Dermis blood vessel endothelial cell (primary cell): ENCODE measurements at places on chromosomes 2 and 18.

DNA sequence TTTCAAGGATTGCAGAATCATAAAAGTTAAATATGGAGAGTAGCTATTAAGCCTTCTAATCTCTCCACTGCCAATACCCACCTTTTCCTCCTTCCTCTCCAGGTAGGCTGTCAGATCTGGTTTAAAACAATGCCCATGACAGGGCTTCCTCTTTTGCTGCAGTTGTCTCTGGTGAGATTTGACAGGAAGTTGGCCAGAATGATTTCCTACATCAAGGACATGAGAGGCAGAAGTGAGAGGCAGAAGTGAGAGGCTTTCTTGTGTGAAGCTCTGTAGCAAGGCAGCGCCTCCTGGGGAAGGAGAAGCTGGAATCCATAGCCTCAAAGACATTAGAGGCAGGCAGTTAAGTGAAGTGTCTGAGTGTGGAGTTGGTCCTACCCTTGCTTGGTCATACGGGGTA lies 385.7 kb downstream of the HRH4 start:
- DNase-seq: no peak

DNA sequence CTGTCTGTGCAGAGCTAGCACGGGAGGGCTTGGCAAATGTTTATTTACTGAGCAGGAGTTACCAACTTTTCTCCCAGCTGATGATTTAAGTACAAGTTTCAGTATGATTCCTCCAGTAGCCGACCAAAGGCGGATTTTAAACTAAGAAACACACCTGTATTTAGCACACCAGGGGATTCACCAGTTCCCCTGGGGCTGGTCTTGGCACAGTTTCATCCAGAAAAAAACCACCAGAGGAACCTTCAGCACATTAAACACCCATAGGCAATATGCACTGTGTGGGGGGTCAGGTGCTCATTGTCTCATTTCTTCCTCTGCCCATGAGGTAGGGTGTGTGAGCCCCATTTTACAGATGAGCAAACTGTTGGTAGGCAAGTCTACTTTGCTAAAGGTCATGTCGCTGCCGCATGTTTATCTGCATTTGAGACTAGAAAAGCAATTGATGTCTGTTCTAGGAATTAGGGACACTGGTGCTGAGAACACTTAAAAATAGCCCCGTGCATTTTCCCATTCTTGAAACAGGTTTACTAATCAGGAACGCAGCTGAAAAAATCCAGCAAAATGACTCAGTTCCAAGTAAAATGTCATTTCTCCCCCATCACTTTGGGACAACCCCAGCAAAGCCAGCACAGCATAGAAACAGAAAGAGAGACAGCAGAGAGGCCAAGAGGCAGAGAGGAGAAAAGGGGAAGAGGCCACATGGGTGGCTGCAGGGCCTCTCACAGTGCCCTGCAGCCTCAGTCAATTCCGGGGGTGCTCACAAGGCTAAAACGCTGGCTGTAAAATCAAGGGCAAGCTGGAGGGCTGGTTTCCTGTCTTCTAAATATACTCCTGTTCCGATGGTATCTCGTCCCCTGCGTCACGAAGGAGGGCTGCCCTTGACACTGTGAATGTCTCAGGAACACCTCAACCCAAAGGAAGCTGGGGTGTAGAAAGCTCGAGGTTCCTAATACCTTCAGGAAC lies 166.8 kb upstream of the ID2 start:
- no peak for DNase-seq

GRCh38 chr18:3401669-3402620 lies 48.0 kb upstream of the TGIF1 start:
- no peak for DNase-seq

DNA sequence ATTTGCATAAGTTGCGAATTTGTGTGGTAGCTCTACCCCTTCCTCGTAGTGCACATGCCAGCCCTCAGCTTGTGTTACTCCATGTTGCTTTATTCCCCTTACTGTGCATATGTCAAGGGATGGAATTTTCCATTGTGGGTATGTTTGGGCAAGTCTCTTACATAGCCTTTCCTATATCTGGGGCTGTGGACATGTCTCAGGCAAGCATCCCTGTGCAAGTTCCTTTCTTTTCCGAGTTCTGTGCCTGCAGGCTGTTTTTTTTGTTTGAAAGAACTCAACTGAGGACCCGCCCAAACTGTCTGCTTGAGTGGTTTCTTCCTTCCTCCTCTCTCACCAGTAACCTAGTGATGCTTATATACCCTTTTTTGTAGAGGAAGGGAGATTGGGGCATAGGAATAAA lies 1739.1 kb upstream of the PIK3C3 start:
- no peak for DNase-seq

GRCh38 chr2:71742953-71743601 lies 289.7 kb downstream of the DYSF start:
- peak; percentile 92 for DNase-seq

- DNase-seq: no peak
Observed at GRCh38 chr2:223884399-223884798, 47.0 kb upstream of the AP1S3 start.

DNA sequence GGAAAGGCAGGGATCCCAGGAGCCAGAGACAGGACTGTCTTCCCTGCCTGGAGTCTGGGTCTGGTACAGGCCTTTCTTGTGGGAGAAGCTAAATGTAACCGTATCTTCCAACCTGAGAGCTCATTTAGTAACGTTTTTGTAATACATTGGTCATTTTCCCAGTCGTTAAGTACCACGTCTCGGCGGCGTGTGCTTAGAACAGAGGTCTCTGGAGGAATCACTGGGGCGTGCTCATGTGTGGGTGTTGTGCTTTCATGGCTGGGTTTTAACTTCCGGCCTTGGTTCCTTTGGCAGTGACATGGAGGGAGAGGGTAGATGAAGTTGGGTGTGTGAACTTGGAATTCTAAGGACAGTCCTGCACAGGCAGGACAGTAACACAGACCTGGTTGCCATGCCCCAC lies 79.7 kb downstream of the NCK2 start:
- no peak for DNase-seq

DNA sequence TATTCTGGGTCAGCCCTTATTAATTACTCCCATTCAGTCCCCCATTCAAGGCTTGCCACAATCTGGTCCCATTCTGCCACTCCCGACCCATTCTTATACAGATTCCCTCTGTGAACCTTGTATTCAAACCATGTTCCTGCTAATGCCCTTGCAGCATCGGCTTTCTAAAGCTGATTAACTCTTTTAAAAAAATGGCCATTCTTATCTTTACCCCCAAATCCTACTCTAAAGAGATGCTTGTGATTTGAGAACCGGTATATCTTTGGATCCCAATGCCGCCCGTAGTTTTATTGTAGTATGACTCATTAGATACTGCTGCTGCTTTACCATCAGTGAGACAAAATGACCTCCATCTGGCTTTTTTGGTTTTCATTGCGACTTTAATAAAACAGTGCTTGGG lies 72.2 kb downstream of the XRCC5 start:
- DNase-seq: no peak

GRCh38 chr2:201779901-201780673 lies 646 bp downstream of the ALS2 start:
- DNase-seq: peak; percentile 57

DNA sequence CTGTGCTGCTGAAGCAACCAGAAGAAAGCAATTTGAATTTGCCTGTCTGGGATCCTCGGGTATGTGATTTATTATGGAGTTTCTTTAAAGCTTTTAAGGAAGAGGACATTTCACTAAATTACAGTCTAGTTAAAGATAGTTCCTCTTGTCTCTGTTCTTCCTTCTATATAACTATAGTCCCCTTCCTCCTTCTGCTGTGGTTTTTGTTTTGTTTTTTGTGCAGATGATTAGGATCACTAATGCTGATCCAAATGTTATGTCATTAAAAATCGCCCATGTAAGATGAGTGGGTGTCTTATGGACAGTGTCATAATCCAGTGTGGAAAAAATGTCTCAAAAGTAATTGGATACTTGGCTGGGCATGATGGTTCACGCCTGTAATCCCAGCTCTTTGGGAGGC lies 24.7 kb downstream of the PAPOLG start:
- DNase-seq: no peak

DNA sequence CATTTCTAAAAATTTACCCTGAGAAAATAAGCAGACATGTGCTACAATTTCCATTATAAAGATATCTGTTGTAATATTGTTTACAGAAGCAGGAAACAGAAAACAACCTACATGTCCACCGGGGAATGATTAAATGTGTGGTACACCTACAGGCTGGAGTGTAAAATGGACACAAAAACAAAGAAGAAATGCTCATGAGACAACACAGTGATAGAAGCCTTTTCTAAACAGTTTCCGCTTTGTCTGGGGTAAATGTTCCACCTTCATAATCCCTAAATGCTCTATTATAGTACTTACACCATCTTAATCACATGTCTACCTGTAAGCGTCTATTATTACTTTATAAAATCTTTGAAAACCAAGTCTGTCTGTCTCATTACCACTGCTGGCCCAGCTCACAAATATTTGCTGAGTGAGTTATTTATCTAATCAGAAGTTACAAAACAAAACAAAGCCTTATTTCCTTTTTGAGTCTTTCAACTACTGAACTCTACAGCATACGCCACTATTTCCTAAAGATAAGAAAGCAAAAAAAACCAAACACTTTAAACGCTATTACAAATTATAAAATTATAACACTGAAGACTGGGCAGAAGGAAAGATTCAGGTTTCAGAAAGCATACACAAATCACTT lies 95.3 kb downstream of the PIGN start:
- DNase-seq: peak; percentile 45

DNA sequence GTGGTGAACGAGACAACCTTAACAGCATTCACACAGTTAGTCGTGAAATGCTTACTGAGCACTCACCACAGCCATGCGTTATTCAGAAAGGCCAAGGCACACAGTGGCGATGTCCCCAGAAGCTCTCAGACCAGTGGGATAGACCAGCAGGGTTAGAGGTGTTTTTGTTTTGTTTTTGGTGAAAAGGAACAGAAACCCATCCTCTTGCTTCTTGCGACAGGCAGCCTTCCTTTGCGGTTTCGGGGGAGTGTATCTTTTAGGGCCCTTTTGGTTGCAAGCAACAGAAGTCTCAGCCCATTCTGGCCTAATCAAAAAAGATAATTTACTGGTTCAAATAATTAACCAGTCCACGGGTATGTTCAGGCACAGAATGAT lies 4.7 kb downstream of the GNLY start:
- DNase-seq: no peak

DNA sequence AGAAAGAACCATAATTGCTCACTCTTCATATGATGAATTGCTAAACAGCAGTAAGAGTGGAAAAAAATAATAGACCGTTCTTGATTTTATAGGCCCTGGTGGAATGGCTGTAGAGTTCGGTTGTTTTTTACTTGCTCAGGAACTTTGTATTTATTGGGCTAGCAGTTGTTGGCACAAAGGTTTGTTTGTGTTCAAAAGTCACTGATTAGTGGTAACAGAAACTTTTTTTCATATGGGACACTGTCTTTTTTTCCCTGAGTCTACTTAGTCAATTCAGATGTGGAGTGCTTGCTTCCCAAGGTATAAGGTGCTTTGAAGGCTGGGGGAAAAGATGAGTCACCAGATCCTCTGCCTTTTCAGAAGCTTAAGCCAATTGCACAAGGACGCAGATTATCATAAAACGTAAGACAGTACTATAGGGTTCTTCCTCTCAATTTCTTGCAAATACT lies 25.8 kb downstream of the PHLPP1 start:
- peak; percentile 88 for DNase-seq

DNA sequence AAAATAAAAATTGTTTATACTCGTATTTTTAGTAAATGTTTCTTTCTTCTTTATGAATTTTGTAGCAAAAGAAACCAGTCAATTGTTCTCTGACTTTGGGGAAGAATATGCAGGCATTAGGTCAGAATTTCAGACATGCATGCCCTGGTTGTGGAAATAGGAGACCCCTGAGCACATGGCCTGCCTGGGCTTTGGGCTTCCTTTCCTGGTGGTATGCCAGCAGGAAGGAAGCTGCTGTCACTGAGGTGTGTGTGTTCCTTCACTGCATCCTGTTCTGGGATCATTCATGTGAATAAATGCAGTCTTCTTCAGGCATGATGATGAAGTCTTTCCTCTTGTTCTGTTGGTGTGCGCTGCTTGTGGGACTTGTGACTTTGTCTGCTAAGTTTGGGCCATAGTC lies 920.2 kb upstream of the VRK2 start:
- peak; percentile 6 for DNase-seq

DNA sequence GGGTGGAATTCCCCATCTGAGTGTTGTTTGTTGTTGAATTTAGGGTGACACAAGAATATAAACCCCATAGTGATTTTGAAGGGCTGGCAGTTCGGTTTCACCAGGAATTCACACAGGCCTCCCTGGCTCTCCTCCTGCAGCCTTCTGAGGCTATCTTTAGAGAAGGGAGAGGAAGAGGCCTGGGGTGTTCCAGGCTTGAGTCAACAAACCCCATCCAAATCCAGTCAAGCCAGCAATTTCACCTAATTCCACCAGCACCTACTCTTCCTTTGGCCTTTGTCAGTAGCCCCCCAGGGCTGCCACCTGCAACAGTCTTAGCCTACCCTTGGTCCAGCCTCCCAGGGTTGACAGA lies 32.0 kb downstream of the MARCHF4 start:
- DNase-seq: no peak

DNA sequence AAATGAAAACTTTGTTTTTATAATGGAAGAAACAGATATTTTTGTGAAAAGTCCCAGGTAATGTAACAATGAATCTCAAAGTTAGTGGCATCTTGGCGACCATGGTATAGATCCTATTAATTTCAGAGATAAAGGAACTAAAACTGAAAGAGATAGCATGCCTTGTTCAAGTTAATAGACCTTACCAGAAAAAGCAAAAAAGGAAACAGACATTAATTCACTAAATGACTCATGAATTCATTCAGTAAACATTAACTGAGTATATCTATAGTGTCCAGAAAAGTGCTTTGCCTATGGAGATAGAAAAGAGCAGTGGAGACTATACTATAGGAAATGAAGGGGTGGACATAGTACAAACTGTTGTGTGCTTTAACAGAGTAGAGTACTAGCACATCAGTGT lies 763.3 kb downstream of the TRIB2 start:
- DNase-seq: no peak

DNA sequence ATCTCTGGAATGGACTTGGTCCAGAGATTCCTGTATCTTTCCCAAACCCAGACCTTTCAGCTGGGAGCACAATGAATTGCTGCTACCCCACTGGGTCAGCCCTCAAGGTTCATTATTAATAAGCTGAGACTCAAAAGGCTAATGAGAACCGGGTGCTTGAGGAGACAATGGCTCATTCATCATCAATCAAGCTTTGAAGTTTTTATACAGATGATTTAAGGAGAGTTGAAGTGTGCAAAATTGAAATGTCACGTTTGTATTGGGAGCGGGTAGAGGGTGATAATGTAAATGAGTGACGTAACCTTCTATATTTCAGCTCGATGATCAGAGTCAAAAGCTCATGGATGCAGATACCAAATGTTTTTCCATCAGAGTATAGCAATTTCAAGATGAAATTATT lies 744.9 kb downstream of the ERBB4 start:
- DNase-seq: no peak

GRCh38 chr2:232835687-232836208 lies 34.3 kb upstream of the SNORC start:
- DNase-seq: peak; percentile 54

DNA sequence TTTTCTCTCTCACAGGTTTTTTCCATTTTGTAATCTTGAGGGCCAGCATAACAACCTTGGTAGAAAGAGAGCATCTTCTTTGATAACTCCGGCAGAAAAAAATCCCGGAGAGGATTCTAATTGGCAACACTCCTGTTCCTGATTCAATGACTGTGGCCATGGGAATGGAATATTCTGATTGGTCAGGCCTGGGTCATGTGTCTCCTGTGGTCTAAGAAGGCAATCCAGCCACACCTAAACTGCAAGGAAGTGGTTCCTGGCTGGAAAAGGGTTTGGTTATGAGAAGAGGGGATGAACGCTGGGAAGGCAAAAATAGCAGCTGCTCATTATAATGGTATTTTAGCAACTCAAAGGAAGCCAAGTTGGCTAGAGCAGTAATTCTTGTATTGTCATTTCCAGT lies 24.8 kb upstream of the ZNF638 start:
- no peak for DNase-seq
